ENCODE measurements at places on chromosomes 1 and 21.

DNA sequence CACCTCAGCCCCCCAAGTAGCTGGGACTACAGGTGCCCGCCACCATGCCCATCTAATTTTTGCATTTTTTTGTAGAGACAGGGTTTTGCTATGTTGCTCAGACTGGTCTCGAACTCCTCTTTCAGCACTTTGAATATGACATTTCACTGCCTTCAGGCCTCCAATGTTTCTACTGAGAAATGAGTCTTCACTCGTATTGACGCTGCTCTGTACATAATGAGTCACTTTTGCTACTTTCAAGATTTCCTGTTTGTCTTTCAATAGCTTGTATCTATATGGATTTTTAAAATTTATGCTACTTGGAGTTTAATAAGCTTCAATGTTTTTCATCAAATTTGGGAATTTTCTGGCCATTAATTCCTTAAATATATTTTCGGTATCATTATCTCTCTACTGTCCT lies 64.7 kb downstream of the GORAB start:
- DNase-seq = no peak

DNA sequence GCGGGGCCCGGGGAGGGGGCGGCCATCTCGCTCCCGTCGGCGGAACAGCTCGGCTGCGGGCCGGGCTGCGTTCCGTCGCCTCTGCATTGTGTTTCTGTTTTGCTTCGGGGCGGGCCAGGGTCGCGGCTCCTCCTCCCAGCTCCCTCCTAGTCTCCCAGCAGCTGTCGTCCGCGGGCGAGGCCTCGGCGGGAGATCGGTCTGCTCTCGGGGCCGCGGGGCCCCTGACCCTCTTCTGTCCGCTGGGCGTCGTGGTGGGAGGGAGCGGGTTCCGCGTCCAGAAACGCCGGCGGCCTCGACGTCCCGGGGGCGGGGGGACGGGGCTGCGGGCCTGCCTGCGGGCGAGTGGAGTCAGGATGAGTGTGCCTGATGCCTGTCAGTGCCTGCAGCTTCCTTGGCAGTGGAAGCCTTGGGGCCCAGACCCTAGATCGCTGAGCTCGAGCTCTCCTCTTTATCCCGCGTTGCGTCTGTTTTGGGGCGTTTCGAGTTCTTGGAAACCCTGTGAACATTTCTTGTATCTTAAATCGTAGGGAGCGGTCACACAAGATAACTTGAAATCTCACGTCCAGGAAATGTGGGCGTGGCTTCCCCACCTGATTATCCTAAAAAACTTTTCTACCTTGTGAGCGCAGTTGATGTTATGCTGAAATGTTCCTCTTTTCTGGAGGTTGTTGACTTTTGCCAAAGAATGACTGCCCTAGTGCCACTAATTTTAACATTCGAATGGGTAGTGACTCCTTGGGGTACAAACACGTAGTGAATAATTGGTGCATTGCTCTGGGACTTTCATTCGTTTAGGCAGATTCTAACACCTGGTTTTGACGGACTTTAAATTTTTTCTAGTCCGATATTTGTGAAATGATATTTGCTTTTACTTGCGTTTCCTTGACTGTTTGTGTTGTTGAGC lies 676 bp downstream of the MORC3 start:
- no peak for DNase-seq

- no peak for DNase-seq
These were observed 41.9 kb downstream of the MAB21L3 start for GRCh38 chr1:116152950-116153691.

DNA sequence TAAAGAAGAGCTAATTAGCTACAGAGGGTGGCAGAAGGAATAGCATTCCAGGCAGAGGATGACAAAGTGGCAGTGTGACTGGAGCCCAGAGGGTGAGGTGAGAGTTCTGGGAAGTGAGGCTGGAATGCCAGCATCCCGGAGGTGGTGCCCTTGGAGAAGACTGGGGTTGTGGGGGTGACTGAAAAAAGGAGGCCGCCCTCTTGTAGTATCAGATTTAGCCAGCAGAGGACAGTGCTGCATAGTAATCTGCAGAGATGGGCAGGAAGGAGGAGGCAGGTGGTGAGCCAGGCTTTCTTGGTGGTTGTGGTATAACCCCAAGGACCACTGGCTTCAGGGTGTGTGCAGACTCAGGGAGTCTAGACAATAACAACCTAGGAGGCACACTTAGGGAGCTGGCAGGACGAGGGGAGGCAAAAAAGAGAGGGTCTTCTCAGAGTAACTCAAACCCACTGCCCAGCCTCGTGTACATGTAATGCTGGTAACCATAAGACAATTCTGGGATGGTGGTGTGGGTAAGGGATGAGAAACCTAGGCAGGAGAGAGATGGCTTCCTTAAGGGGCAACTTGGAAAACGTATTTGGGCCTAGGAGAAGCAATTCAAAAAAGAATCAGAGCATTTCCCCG lies 30.5 kb downstream of the MROH7 start:
- DNase-seq = peak; percentile 39

GRCh38 chr1:105337420-105337819 lies 1587.7 kb downstream of the AMY1C start:
- DNase-seq = no peak

DNA sequence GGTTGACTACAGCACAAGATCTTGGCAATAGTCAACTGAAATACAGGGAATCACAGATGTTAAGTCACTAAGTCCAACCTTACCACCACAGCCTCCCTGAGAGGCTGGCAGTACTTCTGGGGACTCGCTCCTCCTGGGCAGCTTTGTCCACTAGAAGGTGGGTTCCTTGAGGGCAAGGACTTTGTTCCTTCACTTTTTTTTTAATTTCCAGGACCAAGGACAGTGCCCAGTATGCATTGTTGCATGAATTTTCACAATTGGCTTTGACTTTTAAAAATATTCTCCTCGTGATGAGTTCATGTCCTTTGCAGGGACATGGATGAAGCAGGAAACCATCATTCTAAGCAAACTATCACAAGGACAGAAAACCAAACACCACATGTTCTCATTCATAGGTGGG lies 96.7 kb upstream of the IGSF21 start:
- DNase-seq = no peak

- no peak for DNase-seq
These were observed 14.3 kb upstream of the PROK1 start for GRCh38 chr1:110436635-110437034.

DNA sequence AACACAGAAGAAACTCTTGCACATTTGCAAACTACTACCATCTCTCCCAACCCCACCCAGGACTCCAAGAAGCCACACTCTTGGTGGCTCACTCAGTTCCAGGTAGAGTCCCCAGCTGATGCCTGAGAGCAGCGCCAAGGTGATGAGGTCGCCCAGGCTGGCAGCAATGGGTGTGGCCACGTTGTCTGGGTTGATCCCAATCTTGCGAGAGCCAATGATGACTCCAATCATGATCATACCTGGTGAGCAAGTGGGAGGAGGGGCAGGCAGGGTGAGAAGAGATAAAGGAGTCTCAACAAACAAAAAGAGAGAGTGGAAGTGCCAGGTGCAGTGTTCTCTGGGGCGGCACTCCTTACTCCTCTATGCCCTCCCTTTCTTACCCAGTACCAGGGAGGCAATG lies 14.4 kb downstream of the SLC41A1 start:
- no peak for DNase-seq

GRCh38 chr1:1163538-1164070 lies 10.1 kb upstream of the TTLL10 start:
- DNase-seq = no peak

GRCh38 chr1:182861994-182862393 lies 22.8 kb downstream of the DHX9 start:
- no peak for DNase-seq

DNA sequence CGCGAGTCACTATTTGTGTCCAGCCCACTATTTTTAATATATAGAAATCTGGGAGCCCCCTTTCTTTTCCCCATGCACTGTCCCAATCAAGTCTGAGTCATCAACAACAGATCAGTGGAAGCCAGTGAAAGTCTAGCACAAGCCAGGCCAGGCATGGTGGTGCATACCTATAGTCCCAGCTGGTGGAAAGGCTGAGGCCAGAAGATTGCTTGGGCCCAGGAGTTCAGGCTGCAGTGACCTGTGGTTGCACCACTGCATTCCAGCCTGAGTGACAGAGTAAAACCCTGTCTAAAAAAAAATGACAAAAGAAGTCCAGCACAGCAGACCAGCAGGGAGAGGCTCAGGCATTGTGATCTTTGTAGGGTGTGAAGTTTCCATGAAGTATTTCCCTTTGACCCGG lies 9.0 kb upstream of the RPL5 start:
- DNase-seq = no peak

DNA sequence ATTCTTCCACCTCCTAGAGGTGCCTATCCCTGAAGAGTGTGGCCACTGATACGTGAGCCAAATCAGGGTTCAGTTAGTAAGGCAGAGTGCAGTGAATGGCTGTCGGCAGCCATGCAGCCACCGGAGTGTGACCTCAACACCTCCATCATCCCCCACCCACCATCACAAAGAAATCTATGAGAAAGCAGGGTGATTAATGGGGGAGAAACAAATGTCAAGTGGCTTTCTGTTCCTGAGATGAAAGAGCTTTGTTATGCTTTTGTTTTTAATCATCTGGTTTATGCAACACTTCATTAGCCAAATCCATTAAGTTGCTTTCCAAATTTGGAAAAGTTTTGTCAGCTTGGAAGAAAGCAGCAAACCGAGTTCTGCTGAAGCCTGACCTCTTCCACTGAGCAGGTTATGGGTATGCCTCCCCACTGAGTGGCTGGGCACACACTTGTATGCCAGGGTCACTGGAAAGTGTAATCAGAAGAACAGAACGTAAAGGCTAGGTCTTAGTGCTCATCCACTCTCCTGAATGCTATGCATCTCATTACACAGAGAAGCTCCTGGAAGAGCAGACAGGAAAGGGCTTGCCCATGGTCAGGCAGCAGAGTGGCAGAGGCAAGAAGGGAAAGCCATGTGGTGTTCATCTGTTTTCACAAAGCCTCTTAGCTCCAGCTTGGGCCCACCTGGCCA lies 57.1 kb upstream of the ATP1B1 start:
- no peak for DNase-seq

DNA sequence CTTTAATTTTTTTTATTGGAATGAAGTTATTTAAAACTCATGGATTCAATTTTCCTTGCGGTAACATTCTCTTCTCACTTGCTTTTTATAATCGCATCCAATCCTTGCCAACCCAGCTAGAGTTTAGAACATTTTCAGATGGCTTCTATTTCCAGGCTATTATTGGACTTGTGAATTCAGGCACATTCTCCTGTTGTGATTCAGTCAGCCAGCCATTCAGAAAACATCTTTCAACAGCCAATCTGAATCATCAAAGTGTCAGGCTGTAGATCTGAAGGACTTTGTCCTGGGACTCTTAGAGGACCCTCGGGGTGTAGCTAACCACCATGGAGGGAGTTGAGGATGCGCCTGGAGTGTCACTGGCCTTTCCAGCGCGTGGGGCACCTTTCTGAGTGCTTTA lies 92.4 kb downstream of the PRDM2 start:
- no peak for DNase-seq

DNA sequence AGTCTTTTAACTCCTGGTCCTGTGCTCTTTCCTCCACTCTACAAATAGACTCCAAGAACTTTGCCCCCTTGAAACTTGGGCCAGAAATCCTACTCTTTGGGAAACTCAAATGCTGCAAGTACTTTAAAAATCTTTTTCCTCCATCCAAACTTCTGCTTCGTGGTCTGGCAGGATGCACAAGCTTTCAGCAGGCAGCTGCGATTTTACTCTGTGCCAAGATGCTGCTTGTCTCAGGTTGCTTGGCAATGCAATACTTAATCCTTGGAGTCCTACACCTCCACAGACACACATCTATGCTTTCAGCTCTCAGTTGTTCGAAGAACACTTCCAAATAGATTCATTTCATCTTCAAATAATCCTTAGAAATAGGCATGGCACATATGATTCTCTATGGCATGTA lies 435.3 kb upstream of the USP24 start:
- DNase-seq = no peak

GRCh38 chr1:204567071-204567470 lies 50.9 kb downstream of the MDM4 start:
- DNase-seq = no peak

GRCh38 chr21:41024746-41025254 lies 143.2 kb upstream of the BACE2 start:
- DNase-seq = no peak

- no peak for DNase-seq
These were observed 86.4 kb downstream of the SYF2 start for GRCh38 chr1:25145775-25146393.

GRCh38 chr1:173405834-173406233 lies 71.3 kb upstream of the PRDX6 start:
- DNase-seq = no peak

GRCh38 chr1:53608071-53608470 lies 130.9 kb downstream of the GLIS1 start:
- no peak for DNase-seq

- DNase-seq = no peak
These were observed 8.0 kb upstream of the CCDC190 start for GRCh38 chr1:162868972-162869371.

GRCh38 chr1:48688102-48688760 lies 88.5 kb downstream of the BEND5 start:
- DNase-seq = no peak

DNA sequence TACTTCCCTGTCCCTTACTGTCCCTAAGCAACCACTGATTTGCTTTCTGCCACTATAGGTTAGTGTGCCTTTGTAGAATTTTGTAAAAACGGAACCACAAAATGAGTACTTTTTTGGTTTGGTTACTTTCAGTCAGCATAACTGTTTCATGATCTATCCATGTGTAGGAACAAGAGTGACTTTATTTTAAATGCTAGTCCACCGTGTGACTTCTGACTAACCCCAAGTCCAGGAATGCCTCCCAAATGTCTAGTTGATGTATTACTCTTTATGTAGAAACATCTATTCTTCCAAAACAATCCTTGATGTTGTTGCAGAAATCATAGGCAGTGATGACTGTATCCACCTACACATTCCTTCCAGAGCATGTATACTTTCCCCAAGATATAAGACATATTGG lies 21.3 kb downstream of the ATPAF1 start:
- no peak for DNase-seq

DNA sequence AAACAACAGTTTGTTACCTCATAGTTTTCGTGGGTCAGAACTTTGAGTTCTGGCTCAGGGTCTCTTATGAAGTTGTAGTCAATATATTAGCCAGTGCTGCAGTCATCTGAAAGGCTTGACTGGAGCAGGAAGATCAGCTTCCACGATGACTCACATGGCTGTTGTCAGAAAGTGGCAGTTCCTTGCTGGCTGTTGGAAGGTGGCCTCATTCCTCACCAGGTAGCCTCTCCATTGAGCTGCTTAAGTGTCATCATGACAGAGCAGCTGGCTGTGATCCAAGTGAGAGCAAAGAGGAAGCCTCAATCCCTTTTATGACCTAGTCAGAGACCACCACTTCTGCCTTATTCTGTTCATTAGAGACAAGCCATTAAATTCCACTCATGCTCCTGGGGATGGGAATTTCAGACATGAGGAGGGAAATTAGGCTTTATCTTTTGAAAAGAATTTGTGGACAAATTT lies 5.6 kb downstream of the OSBPL9 start:
- DNase-seq = no peak

Measured in stimulated activated CD4-positive, alpha-beta T cell treated with anti-CD3 and anti-CD28 coated beads, Interleukin-2, amount 100 ng/mL, for 4 hours (primary cell).